ENCODE measurements at places on chromosomes 11 and 22.

GRCh38 chr11:123616505-123617198 is 37.8 kb downstream of the SCN3B start:
- no peak for DNase-seq

GRCh38 chr11:78083021-78083420 is 3.4 kb upstream of the NDUFC2 start:
- no peak for DNase-seq

DNA sequence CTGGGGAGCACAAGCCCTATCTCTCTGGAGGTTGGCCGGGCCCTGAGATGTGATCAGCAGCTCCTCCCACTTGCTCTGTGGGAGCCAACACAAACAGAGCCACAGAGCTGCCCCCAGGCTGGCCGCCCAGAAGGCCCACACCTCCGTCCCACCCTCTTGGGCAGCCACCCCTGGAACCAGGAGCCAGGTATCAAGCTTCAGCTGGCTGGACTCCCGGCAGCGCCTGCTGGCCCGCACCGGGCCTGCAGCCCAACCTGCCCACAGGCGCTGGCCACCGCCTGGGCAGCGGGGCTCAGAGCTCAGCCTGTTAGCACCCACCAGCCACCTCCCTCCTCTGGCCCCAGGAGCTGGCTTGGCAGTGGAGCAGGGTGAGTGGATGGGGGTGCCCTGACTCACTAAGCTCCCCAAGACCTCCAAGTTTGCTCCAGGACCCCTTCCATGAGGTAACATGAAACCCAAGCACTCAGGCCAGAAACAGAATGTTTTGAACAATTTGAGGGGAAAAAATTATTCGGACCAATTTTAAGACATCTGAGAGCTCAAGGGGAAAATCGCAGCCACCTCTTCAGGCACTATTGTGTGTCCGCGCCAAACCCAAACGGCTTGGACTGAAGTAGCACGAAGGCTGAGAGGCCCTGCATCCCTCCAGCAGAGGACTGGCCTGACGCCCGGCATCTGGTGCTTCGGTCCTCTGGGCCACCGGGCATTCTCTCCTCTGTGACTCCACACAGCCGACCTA is 450.8 kb downstream of the SOX6 start:
- no peak for DNase-seq

DNA sequence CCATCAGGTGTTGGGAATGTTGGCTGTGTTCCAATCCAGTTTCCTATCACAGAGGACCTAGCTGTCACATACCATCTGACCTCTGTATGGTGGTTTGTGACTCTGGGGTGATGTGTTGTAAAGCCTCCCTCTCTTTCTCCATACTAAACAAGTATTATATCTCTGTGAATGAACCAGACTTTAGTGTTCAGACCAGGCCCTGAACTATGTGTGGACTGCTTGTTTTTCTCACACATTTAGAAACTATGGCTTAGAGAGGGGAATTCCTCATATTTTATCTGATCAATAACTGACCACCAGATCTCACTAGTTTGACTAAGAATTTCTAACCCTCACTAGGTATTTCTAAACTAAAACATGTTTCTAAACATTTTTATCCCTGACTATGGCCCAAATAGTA is 17.5 kb downstream of the NCR3LG1 start:
- no peak for DNase-seq

DNA sequence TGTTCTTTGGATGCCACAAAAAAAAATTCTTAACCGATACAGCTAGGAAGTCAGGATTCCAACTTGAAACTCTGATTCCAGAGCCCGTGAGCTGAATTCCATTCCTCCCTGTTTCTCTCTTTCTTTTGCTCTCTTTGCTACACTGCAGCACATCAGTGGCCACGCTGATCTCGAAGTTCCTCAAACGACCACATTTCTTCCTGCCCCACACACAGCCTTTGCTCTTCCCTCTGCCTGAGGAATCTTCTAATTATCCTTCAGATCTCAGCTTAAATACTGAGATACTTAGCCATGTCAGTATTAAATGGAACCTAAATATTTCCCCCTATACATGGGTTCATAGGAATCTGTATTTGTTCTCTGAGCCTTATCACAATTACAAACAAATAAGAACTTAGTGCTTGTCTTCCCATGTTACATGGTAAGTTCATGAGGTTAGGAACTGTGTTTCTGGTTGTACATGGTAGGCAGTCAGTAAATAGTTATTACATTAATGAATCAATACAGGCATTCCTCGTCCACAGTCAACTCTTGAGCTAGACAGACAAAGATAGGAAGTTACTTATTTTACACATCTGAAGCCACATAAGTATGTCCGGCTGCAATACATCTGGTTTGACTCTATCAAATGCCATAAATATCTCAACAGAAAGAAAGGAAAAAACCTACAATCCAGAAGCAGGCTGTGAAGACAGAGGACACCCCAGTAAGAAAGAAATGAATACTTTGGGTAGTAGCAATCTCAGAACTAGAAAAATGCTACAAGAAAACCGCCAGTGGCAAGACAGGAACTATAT is 86.6 kb downstream of the MAML2 start:
- DNase-seq: no peak

- no peak for DNase-seq
These were observed 9.4 kb downstream of the DRAP1 start for GRCh38 chr11:65928667-65929066.
